ENCODE measurements at places on chromosomes 1 and 21.

GRCh38 chr1:101603726-101604125, 366.9 kb downstream of the S1PR1 start:
- no peak for DNase-seq

GRCh38 chr1:181951213-181951612, 110.3 kb downstream of the ZNF648 start:
- DNase-seq, result no peak

DNA sequence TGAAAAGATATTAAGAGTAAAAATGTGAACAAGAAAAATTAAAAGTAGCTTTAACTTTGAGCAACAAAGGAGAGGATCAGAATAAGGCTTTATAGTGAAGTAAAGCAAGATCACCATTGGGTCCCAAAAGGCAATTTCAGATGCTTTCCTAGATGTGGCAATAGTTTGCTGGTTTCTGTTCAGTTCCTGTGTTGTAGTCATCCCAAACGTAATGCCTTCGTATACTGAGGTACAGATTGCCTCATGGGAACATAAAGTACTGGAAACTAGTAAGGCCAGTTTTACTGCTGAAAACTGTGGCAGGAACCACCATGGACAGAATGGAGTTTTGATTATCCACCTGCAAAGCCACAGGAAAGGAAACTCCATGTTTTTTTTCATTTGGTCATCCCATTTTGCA, 283.5 kb upstream of the SGIP1 start:
- no peak for DNase-seq

- DNase-seq, result no peak
Measured at GRCh38 chr1:152367436-152367835, 7.6 kb upstream of the FLG2 start.

- DNase-seq, result no peak
Measured at GRCh38 chr1:151502859-151503780, 8.1 kb upstream of the CGN start.

DNA sequence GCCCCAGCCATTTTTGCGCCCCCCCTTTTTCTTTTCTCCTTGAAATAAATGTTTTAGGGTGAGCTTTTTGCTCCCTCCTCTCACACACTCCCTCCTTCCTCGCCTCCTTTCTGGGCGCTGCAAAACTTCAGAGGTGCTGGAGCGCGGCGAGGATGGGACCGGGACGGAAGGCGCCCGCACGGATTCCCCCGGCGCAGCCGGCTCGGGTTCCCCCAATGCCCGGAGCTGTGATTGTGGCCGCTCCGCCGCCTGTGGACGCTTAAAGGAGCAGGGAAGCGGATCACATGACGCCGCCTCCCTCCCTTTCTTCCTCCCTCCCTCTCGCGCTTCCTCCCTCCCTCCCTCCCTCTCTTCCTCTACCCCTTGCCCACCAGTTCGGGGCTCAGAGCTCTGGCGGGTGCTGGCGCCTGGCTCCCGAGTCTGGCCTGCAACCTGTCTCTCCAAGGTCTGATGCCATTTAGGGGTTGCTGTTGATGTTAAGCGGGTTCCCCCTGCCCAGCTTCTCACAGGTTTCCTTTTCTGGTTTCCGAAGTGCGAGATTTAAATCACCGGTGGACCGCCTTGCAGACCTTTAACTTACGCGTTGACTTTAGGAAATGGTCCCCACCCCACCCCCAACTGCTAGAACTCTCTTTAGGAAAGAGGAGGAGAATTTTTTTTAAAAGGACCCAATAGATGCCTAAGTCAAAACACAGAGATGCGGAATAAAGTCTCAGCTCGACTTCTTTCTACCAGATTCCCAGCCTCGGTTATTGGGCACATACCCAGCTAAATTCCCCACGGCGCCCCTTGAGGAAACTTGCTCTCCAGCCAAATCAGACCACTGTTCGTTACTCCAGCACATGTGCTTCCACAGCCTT, at the start of gene WLS:
WLS (minus strand) TSS at position 235 of the 860 bp plus-strand sequence; CDS start at position 11, 224 bp downstream.
- peak; percentile 67 for DNase-seq

DNA sequence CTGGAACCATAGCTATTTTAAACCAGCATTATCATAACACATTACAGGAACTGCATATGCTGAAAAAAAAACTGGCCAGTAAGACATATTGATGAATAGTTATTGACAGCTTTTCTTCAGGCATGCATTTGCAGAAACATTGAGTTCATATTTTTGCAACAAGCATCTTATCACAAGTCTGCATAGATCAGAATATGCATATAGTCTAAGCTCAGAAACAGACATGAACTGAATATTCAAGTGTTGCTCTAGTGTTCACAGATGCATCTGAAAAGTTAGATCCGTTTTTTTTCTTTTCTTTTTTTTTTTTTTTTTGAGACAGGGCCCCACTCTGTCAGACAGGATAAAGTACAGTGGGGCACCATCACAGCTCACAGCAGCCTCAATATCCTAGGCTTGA, 22.8 kb downstream of the PRMT6 start:
- no peak for DNase-seq

- DNase-seq, result no peak
Measured at GRCh38 chr21:44306936-44307704, 7.3 kb downstream of the PFKL start.

DNA sequence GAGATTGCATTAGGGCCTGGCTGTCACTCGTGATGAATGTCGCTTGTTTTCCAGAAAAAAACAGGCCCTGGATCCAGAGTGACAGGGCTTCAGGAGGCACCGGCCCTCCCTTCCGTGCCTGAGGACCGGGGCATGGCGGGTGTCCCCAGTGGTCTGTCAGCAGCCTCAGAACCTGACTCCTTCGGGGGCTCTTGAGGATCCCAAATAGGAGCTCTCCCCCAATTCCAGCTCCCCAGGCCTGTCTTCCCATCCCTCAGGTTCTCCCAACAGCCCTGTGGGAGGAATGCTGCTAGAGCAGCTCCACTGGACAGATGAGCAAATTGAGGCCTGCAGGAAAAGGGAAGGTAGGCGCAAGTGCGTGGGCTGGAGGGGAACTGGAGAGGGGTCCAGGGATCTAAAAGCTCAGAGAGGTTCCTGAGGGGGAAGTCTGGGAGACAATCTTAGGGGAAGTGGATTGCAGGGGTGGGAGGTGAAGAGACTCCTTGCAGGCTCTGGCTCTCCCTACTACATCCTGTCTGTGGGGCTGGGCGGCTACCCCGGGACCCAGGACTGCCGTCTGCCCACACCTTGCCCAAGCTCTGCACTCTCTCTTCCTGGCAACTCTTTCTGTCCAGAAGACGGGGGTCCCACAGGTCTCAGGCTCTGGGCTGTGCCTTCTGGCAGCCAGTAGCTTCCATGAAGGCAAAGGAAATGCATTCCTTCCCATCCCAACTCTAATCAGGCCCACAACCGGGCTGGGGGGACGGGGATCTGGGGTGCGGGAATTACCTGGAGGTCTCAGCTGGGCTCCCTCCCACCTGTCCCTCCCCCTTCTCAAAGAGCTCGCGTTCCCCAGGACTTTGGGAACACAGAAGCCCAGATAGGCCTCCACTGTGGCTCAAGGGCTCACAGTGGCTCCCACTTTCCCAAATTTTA, 105.7 kb upstream of the CASZ1 start:
- no peak for DNase-seq

- DNase-seq, result no peak
Measured at GRCh38 chr21:42964546-42965210, 9.7 kb upstream of the PKNOX1 start.

DNA sequence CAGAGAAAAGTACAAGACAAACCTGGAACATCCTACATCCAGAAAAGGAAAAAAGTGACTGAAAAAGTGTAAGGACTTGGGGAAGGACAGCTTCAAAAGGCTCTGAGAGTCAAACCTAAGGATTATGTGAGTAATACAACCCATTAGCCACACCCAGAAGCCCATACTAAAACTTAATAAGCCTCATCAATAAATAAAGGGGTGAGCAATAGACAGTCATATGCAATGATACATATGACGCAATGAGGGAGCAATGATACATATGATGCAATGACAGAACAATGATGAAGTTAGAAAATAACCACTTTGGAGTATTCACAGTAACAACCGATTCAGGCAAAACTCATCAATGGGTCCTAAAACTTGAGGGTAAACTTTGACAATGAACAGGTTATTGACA, 50.1 kb downstream of the BRWD1 start:
- DNase-seq, result no peak

DNA sequence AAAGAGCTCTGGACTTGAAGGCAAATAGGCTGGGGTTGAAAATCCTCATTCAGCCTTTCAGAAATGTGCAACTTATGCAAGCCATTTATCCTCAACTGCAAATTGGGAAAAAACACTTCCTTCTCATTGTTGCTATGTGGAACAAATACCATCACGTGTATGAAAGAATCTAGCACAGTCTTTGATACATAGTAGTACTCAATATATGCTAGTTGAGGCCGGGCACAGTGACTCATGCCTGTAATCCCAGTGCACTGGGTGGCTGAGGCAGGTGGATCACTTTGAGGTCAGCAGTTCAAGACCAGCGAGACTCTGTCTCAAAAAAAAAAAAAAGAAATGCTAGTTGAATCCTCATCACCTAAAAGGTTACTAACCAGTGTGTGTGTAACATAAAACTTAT, 8.2 kb downstream of the PI4KB start:
- DNase-seq, result no peak

GRCh38 chr1:167152192-167152876, 58.5 kb downstream of the STYXL2 start:
- DNase-seq, result no peak

- no peak for DNase-seq
Measured at GRCh38 chr1:66505671-66506392, 28.1 kb upstream of the SGIP1 start.

GRCh38 chr1:214228976-214229375, 52.0 kb upstream of the SMYD2 start:
- no peak for DNase-seq

- peak; percentile 65 for DNase-seq
Measured at GRCh38 chr1:960363-961131, at the start of gene KLHL17. Gene KLHL17 (plus strand): TSS chr1:960584. CDS start chr1:960694, 110 bp downstream.

DNA sequence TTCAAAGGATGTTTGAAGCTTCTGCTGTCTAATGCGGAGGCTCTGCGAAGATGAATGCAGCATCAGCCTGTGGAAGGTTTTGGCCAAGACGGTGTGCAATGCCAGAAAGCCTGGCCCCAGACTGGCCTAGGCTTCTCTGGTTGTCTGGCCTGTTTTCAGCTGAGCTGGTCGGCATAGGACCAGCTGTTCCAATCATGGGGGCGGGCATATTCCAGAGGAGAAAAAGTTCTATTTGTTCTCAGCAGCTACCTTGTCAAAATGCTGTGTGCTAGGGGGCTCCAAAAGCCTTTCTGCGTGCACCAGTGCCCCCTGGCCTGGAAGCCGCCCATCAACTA, 57.6 kb downstream of the TGFB2 start:
- no peak for DNase-seq

- no peak for DNase-seq
Measured at GRCh38 chr1:228918335-228918734, 183.1 kb downstream of the RHOU start.

- no peak for DNase-seq
Measured at GRCh38 chr1:166920561-166921475, 44.8 kb upstream of the TADA1 start.

DNA sequence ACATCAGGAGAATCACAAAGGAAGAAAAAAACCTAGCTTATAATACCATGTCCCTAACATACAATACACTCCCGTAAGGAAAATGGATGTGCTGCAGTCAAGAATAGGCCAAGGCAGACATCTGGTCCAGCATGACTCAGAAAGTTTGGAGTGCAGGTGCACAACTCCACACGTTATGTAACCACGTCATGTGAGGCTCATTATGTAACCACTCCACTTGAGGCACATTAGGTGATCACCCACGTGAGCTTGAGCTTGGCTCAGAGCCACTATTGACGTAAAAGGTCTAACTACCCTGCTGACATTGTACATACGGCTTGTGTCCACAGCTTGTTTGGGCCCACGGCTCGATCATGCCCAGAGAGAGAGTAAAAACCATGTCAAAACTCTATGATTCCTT, 99.8 kb upstream of the C1orf21 start:
- no peak for DNase-seq

DNA sequence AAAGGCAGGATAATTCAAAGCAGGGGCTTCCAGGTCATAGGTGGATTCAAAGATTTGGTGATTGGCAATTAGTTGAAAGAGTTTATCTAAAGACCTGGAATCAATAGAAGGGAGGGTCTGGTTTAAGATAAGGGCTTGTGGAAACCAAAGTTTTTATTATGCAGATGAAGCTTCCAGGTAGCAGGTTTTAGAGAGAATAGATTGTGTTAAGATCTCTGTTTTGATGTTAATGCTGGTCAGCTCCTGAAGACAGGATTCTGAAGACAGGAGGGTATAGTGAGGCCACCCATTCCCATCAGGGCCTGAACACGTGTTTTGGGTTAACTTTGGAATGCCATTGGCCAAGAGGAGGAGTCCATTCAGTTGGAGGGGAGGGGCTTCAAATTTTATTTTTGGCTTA, 6.1 kb upstream of the PTBP2 start:
- no peak for DNase-seq

GRCh38 chr1:46495778-46496177, 6.1 kb downstream of the DMBX1 start:
- no peak for DNase-seq

DNA sequence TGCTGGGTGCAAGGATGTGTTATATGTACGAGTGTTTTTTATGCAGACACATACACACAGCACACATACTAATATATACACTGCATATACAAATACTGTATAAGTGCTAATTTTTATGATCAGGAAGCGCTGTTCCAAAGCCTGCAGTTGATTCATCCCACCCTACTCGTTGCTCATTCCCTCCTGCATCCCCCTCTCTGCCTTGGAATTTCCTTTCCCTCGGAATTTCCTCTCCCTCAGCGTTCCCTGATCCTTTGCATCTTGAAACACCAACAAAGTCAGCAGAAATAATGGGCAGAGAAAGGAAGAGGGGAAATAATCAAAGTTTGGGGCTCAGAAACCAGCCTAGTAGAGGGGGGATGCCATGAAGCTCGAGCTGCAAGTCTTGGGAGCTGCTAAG, 98.9 kb downstream of the CSMD2 start:
- DNase-seq, result no peak

Measured in NCI-H1930 (cell line).